Fibroblast of lung (primary cell): ENCODE measurements at places on chromosomes 5 and 9. TPM values are rescaled to one million over a fixed set of nuclear protein-coding genes. Genes with fewer than 3 reads are reported as not detected.
A peak's percentile ranks its signal among the peaks of the same experiment; 100 is the strongest.

GRCh38 chr5:82314964-82315758 lies 37.0 kb upstream of the RPS23 start:
- no peaks in the 10 kb centered on the region for H3K27me3 ChIP-seq
- no peak overlapping the region for H3K4me3 ChIP-seq
- no peaks in the 10 kb centered on the region for H3K36me3 ChIP-seq
- DNase-seq, result peak; percentile 86
- no peak overlapping the region for H3K27ac ChIP-seq

- no peaks in the 10 kb centered on the region for H3K27me3 ChIP-seq
- DNase-seq, result no peak
- no peaks in the 10 kb centered on the region for H3K36me3 ChIP-seq
- H3K4me3 ChIP-seq, result no peak overlapping the region
- no peak overlapping the region for H3K27ac ChIP-seq
- H3K4me1 ChIP-seq, result no peaks in the 10 kb centered on the region
These were observed 792.2 kb upstream of the CDH9 start for GRCh38 chr5:27830546-27830945.

DNA sequence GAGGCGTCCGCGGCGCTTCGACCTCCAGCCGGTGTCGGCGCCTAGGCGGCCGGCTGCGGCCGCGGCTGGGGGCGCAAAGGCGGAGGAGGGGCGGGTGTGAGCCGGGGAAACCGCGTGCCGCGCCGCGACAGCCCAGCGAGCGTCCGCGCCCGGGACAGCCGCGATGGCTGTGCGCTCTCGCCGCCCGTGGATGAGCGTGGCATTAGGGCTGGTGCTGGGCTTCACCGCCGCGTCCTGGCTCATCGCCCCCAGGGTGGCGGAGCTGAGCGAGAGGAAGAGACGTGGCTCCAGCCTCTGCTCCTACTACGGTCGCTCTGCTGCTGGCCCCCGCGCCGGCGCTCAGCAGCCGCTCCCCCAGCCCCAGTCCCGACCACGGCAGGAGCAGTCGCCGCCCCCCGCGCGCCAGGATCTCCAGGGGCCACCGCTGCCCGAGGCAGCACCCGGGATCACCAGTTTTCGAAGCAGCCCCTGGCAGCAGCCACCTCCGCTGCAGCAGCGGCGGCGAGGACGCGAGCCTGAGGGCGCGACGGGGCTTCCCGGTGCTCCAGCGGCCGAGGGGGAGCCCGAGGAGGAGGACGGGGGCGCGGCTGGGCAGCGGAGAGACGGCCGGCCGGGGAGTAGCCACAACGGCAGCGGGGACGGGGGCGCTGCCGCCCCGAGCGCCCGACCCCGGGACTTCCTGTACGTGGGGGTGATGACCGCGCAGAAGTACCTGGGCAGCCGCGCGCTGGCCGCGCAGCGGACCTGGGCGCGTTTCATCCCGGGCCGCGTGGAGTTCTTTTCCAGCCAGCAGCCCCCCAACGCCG lies 605 bp downstream of the CHSY3 start:
- peaks cover 9% of the 10 kb centered on the region for H3K4me1 ChIP-seq
- no peaks in the 10 kb centered on the region for H3K36me3 ChIP-seq
- peak overlapping the region; percentile 56 for H3K4me3 ChIP-seq
- H3K27me3 ChIP-seq, result peaks cover 5% of the 10 kb centered on the region
- no peak for DNase-seq

DNA sequence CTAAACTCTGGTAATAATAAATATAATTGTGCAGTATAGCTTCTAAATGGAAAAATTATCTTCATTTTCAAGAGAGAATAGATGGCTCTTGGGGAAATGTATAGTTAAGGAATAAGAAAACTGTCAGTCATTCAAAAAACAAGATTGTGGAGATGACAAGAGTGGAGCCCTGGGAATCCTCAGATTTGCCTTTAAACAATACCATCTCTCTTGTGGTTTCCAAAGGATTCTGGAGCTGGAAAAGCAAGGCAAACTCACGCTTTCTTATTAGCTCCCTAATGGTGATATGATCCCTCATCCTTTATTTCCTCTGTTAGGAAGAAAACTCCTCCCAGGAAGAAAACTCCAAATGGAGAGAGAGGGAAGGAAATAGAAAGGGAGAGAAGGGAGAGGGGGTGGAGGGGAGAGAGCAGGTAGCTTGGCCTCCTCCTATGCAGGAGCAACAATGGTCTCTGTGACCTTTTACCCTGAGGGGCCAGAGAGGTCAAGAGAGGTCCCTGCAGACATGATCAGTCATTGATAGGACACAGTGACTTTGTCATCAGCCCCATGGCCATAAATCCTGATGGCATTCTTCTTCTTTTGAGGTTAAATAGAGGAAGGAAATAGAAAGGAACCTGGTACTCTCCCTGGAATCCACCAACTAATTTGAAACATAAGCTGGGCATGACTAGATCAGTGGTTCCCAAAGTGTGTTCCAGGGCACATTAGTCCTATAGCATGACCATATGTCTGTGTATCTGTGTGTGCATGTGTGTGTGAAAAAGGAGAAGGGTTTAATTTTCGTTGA lies 312.2 kb downstream of the ARRDC3 start:
- H3K27ac ChIP-seq, result no peak overlapping the region
- H3K27me3 ChIP-seq, result no peaks in the 10 kb centered on the region
- H3K4me1 ChIP-seq, result no peaks in the 10 kb centered on the region
- DNase-seq, result no peak

- H3K36me3 ChIP-seq, result peaks cover 12% of the 10 kb centered on the region
- DNase-seq, result no peak
- H3K27ac ChIP-seq, result no peak overlapping the region
- H3K27me3 ChIP-seq, result no peaks in the 10 kb centered on the region
These were observed 67.1 kb downstream of the GRAMD2B start for GRCh38 chr5:126490167-126490940.

- no peak overlapping the region for H3K27ac ChIP-seq
- H3K27me3 ChIP-seq, result no peaks in the 10 kb centered on the region
- H3K4me3 ChIP-seq, result no peak overlapping the region
- no peaks in the 10 kb centered on the region for H3K4me1 ChIP-seq
- no peak for DNase-seq
- H3K36me3 ChIP-seq, result no peaks in the 10 kb centered on the region
These were observed 774.7 kb upstream of the EDIL3 start for GRCh38 chr5:85159395-85159794.

GRCh38 chr5:72505016-72505415 lies 2.2 kb downstream of the ZNF366 start:
- H3K4me3 ChIP-seq, result no peak overlapping the region
- no peak for DNase-seq
- peaks cover 8% of the 10 kb centered on the region for H3K4me1 ChIP-seq

- H3K27ac ChIP-seq, result no peak overlapping the region
- no peaks in the 10 kb centered on the region for H3K27me3 ChIP-seq
- H3K36me3 ChIP-seq, result no peaks in the 10 kb centered on the region
- DNase-seq, result no peak
- no peak overlapping the region for H3K4me3 ChIP-seq
These were observed 46.0 kb downstream of the NXNL2 start for GRCh38 chr9:88580961-88581360.

DNA sequence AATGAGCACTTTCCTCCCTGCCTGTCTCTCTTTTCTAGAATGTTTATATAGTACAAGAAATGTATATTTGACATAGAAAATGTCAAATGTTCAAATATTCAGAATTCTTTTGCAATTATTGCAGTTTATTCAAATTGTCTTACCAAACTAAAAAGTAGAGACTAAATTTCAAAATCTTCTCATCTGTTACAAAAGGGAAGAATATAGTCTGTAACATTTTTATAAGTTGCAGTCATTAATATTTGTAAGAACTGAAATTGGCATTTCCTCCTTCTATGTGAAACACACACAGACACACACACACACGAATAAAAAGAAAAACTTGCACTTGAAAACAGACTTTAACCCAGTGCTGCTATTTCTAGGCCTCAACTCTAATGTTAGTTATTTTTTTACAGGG lies 56.4 kb downstream of the NR3C1 start:
- H3K36me3 ChIP-seq, result no peaks in the 10 kb centered on the region
- no peak overlapping the region for H3K27ac ChIP-seq
- H3K4me1 ChIP-seq, result peaks cover 19% of the 10 kb centered on the region
- H3K27me3 ChIP-seq, result no peaks in the 10 kb centered on the region
- H3K4me3 ChIP-seq, result no peak overlapping the region

Gene NTNG2
- 0.77 and 2.1 TPM in 2 replicates for total RNA-seq

Gene IFNA2
- not detected in 2 replicates for total RNA-seq

Gene OGN
- 1.3 and 6.2 TPM in 2 replicates for total RNA-seq

Gene PLEKHG4B
- under 0.01 TPM in 1 of 2 replicates, not detected in the other for total RNA-seq
